ENCODE measurements at places on chromosomes 6 and 20. TPM values are rescaled to one million over a fixed set of nuclear protein-coding genes. Genes with fewer than 3 reads are reported as not detected.
A peak's percentile ranks its signal among the peaks of the same experiment; 100 is the strongest.

The LST1 gene
- polyA plus RNA-seq = 8.8 TPM

The WFDC5 gene
- not detected for polyA plus RNA-seq

- no peak for DNase-seq
Observed at GRCh38 chr20:63094767-63095499, 88.2 kb upstream of the BHLHE23 start.

- no peak for DNase-seq
Observed at GRCh38 chr20:5918856-5919625, 31.3 kb downstream of the TRMT6 start.

- no peak for DNase-seq
Observed at GRCh38 chr20:50784464-50784863, 10.4 kb upstream of the BCAS4 start.

- no peak for DNase-seq
Observed at GRCh38 chr6:39938773-39939654, 4.8 kb upstream of the MOCS1 start.

DNA sequence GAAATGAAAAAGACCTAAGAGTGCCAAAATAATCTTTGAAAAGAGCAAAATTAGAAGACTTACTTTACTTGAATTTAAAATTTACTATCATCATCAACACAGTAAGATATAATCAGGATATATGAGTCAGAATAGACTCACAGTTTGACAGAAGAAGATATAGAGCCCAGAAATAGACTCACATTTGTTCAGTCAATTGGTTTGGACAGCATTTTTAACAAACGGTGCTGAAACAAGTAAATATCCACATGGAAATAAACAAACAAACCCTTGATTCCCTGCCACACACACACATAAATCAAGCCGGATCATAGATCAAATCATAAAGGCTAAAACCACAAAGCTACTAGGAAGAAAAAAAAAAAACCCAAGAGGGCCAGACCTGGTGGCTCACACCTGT, 291.1 kb downstream of the ADGRG6 start:
- no peak for DNase-seq

- DNase-seq = peak; percentile 32
Observed at GRCh38 chr6:162572240-162572639, 155.3 kb downstream of the PRKN start.

GRCh38 chr20:61934716-61935530, 130.8 kb downstream of the TAF4 start:
- DNase-seq = no peak

DNA sequence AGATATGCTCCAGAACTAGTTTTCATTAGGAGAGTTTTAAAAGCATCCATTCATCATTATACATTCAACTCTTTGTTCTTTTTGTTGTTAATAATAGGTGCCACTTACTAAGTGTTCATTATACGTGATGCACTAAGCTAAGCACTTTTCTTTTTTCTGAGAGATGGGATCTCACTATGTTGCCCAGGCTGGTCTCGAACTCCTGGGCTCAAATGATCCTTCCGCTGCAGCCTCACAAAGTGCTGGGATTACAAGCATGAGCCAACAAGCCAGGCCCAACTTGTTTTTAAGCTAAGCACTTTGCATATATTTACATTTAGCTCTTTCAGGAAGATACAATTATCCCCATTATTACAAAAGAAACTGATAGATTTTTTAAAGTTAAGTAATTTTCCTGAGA, 5.7 kb upstream of the GFOD1 start:
- no peak for DNase-seq

GRCh38 chr20:1322511-1323245, 6.3 kb downstream of the SDCBP2 start:
- DNase-seq = peak; percentile 43
